ENCODE measurements at places on chromosomes 13 and 19.

GRCh38 chr19:13764101-13764807 lies at the start of gene MRI1:
MRI1 (plus strand) TSS chr19:13764522; CDS start chr19:13764589, 67 bp downstream.
- DNase-seq = peak; percentile 73

- no peak for DNase-seq
These were observed 1.9 kb downstream of the SYDE1 start for GRCh38 chr19:15108845-15109767.

GRCh38 chr13:46052319-46053161 lies at the start of gene ZC3H13:
ZC3H13 (minus strand) TSS chr13:46052746; CDS start chr13:46045507, 7,239 bp downstream.
- DNase-seq = peak; percentile 89

- DNase-seq = peak; percentile 77
These were observed 9.1 kb downstream of the LYL1 start for GRCh38 chr19:13093407-13094105.

DNA sequence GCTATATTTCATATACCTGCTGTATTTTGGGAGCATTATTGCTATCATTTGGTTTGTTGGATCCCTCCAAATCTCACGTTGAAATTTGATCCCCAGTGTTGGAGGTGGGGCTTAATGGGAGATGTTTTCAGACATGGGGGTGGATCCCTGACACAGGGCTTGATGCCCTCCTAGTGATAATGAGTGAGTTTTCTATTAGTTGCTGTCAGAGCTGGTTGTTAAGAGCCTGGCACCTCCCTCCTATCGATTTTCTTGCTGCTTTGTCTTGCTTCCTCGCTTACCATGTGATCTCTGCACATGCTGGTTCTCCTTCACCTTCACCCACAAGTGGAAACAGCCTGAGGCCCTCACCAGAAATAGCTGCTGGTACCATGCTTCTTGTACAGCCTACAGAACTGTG lies 259.9 kb upstream of the STARD13 start:
- no peak for DNase-seq

DNA sequence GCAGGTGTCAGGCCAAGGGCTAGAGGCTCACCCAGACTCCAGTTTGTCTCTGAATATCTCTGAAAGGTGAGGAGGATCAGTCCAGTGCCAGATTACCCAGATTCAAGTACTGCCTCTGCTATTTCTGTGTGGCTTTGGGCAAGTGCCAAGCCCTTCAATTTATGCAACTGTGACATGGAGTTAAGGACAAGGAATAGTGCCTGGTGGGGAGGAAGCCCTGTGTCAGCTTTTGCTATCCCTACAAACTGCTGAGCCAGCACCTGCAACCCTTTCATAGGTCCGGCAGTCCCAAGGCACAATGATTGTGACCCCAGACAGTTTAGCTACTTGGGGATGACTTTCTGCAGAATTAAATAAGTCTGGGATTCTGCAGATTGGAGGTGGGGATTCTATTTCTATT lies 123.0 kb downstream of the KL start:
- DNase-seq = no peak

- no peak for DNase-seq
These were observed 20.4 kb downstream of the ZNF574 start for GRCh38 chr19:42096255-42096837.

All from stimulated activated CD4-positive, alpha-beta T cell treated with anti-CD3 and anti-CD28 coated beads, Interleukin-4, amount 100 ng/mL, for 1 hour (primary cell).